ENCODE measurements at places on chromosomes 5 and 9.

- no peak for DNase-seq
Measured at GRCh38 chr9:38243993-38244392, 148.5 kb upstream of the ALDH1B1 start.

DNA sequence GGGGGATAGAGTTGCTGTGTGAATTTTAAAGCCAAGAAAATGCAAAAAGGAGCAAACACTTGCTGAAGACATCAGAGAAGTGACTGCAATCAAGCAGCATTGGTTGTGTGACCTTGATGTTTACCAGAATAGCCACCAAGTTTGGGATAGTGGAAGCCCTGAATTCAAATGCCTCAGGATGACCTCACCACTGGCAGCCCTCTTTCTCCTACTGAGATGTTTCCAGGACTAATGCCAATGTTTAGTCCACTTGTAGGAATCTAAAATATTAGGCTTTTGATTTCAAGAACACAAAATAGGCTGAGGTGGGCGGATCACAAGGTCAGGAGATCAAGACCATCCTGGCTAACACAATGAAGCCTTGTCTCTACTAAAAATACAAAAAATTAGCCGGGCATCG, 112.2 kb upstream of the NUDT12 start:
- DNase-seq = no peak

- no peak for DNase-seq
Measured at GRCh38 chr5:93603078-93603792, 20.2 kb downstream of the NR2F1 start.

DNA sequence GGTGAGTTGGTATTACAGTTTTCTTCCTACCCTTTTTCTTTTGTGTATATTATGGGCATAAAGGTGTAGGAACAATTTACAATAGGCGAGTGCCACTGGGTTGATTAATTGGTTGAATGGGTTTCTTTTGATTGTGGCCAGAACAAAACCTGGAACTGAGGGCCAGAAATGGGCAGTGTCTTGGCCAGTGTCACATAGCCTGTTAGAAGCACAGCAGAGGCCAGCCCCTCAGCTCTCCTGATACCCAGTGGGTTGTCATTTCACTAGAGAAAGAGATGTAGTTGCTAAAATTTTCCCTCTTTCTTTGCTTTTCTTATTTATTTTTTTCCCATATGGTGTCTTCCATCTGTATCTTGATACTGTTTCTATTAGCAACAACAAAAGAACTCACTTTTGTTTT, 38.8 kb upstream of the SEMA6A start:
- no peak for DNase-seq

- no peak for DNase-seq
Measured at GRCh38 chr5:41334758-41335157, 121.4 kb upstream of the C6 start.

DNA sequence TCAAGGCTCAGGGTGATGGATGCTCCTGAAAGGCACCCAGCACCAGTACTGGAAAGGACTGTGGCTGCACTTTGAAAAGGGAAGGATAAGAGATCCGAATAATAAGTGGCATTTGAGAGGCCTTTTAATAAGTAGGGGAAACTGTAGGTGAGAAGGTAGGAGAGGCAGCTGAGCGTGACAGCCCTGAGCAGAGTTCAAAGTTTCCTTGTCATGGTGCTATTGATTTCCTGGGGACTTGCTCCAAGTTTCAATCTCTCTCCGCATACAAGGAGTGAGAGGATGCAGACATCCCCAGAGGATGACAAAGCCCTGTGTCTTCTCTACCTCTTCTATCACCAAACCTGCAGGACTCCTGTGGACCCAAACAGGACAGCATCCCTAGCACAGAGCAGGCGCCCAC, 354.5 kb downstream of the SPOCK1 start:
- DNase-seq = no peak

GRCh38 chr9:129650680-129651235, 8.8 kb upstream of the ASB6 start:
- no peak for DNase-seq

DNA sequence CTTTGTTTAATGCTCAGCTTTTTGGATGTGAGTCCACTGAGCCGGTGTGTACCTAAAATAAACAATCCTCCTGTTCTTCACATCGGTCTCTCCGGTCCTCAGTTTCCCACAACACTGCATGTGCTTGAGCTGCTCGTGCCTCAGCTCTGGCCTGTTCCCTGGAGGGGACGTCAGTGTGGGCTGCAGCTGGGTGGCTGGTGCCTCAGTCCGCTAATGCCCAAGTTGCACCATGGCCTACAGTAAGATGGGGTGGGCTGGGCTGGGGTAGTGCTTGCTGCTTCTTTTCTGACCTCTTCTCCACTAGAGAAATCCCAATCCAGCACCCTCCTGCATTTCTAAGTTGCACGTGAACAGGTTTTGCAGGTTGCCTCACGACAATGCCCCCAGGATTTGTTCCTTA, 595 bp upstream of the BTNL9 start:
- DNase-seq = no peak

DNA sequence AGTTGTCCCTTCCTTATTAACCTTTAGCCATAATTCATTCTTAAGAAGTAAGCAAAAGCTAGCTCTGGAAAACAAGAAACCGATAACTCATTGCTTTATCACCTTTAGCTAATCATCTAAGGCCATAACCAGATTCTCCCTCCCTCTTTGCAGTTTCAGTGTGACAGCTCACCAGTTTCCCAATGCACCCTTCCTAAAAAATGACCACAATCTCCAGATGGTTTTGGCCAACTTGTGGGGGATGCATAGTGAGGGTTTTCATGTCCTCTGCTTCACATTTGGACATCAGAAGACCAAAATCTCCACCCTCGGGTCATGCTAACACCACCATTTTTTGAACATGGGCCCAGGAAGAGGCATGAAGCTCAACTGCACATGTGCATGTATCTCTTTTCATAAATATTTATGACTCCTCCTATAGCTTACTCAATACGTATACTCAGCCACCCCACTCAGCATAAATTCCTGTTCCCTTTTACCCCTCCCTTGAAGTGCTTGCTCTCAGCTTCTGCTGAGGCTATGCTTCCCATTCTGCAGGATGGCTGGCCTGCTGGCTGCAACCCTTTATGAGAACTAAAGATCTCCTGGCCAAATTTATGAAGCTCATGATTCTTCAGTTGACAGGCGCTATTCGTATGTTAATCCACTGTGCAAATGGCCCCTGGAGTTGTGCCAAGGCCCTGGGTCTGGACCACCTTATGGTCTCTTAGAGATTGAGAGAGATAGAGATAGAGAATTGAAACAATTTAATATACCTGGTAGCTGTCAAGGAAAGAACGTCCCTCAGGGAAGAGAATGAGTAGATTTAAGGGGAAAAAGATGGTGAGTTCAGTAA, 14.8 kb downstream of the PPP3R2 start:
- no peak for DNase-seq

DNA sequence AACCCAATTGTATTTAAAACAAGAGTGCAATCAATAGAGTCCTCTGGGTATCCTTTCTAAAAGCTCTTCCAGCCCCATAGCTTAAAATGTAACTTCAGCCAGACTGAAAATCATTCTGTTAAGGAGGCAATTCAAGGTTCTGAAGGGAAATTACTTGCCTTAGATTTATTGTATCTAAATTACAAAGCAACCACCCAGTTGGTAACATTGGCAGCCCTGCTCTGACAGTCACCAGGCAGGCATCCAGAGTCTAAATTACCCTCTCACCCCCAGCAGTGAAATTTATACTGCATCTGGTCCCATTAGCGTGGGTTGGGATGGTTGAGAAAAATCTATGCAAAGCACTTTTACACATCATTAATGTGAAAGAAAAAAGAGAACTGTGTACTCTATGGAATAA, 514.7 kb downstream of the MTRR start:
- DNase-seq = no peak

- no peak for DNase-seq
Measured at GRCh38 chr5:168320805-168321204, 29.4 kb downstream of the WWC1 start.

DNA sequence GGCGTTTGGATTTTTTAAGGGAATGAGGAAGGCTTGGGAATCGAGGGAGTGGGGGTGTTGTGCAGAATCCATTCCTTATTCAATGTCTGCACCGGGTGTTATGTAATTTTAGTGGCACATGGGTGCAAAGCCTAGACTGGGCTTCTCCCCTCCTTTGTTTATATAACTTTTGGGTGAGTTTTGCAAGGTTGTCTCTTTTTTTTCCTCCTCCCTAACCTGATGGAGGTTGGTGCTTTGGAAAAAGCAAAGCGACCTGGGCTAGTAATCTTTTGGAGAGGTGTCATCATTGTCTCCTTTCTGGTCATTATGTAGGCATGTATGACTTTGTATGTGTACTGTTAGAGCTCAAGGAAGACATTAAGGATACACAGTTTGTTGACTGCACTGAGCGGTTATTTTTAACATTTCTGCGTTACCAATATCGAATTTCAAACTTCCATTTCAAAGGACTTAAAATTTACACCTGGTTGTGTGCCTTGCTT, 3.1 kb downstream of the SMARCA2 start:
- no peak for DNase-seq

GRCh38 chr5:16538006-16538405, 72.4 kb upstream of the ZNF622 start:
- no peak for DNase-seq

GRCh38 chr9:95086564-95086955, 230.9 kb downstream of the FANCC start:
- no peak for DNase-seq

DNA sequence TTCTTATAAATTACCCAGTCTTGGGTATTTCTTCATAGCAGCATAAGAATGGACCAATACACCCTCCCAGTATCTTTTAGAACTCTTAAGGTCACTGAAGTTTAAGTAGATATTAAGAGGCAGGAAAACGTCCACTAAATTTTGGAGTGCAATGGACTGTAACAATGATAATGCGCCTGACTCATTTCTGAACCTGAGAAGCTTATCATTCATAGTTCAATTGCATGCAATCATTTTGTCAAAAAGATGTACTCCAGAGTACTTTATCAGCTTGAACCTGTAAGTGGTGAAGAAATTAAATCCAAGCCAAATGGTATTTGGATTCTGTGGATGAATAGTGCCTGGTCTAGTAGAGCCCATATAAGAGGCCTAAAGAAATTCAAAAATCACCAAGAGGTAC, 196.5 kb upstream of the CDH9 start:
- no peak for DNase-seq

- no peak for DNase-seq
Measured at GRCh38 chr5:17925276-17925675, 291.0 kb downstream of the TAF11L14 start.

GRCh38 chr5:168979135-168979534, 321.8 kb downstream of the SLIT3 start:
- no peak for DNase-seq

DNA sequence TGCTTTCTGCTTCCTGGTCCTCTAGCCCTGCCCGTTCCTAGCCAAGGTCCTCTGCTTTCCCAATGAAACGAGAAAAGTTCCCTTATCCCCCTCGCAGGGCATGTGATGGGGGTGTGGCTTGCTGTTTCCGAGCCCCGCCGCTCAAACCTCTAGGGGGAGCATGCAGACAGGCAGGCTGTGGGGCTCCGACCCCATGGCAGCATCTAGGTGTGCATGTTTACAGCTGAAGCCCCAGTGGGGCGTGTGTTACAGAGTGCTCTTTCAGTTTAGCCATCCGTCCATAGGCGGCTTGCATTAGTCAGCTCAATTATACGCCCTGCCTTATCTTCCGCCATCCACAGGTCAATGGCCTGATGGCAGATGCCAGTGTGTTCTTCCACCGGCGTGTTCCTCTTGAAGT, 48.3 kb upstream of the SPATA31E1 start:
- DNase-seq = no peak

DNA sequence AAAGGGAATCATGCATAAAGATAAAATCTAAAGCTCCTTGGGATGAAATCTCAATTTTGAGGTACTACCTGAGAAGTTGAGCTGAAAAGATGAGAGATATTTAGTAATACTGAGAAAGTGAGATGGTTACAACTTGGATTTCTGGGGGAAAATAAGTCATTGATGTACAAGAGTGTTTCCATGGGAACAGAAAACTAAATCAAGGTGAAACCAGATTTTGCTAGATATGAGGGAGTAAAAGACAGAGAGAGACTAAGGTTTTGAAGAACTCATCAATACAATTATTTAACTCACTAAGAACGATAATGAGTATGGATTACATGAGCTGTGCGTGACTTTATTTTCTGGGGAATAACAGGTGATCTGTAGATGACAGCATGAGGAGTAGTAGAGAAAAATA, 10.2 kb upstream of the ST8SIA4 start:
- DNase-seq = no peak

DNA sequence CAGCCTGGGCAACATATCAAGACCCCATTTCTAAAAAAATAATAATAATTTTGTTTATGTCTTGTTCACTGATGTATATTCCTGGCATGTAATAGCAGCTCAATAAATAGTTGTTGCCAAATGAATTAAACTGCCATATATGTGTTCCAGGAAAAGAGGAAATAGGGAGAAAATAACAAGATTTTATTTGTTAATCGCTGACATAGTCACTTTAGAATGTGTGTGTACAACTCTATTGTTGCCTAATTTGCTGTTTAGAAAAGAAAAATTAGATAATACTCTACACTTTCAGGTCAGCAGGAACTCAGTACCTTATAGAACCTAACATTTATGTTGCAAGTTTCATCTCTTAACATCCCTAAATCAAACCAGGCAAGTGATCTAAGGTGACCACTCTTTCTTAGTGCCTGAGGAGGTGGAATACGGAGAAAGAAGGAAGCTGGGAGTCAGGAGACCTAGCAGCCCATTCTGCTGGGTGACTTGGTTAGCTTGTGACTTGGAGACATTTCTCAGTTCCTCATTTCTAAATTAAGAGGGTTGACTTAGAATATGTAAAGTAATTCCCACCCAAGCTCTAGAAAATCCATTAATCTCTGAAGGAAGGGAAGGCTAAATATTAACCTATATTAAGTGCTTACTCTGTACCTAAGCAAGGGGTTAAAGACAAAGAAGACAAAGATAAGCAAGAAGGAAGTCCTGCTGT, 110.3 kb upstream of the IQGAP2 start:
- no peak for DNase-seq

DNA sequence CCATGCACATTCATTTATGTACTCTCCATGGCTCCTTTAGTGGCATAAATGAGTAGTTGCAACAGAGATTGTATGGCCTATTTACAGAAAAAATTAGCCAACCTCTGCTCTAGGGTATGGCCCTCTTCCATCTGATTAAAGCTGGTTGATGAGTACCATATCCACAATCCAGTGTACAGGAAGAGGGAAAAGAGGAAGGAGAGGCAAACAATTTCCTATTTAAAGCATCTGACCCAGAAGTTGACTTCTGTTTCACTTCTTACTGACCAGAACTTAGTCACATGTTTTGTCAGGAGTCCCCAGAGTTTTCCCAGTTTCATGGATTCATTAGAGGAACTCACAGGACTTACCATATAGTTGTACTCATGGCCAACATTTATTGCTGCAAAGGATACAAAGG, 68.6 kb upstream of the STARD4 start:
- no peak for DNase-seq

- DNase-seq = peak; percentile 70
Measured at GRCh38 chr5:178461004-178461730, 129.0 kb downstream of the COL23A1 start.

GRCh38 chr5:112338681-112339337, 80.3 kb downstream of the EPB41L4A start:
- no peak for DNase-seq
